ENCODE measurements at places on chromosomes 4 and X.

GRCh38 chr4:76896614-76897535 is 1.1 kb downstream of the SOWAHB start:
- DNase-seq = no peak

DNA sequence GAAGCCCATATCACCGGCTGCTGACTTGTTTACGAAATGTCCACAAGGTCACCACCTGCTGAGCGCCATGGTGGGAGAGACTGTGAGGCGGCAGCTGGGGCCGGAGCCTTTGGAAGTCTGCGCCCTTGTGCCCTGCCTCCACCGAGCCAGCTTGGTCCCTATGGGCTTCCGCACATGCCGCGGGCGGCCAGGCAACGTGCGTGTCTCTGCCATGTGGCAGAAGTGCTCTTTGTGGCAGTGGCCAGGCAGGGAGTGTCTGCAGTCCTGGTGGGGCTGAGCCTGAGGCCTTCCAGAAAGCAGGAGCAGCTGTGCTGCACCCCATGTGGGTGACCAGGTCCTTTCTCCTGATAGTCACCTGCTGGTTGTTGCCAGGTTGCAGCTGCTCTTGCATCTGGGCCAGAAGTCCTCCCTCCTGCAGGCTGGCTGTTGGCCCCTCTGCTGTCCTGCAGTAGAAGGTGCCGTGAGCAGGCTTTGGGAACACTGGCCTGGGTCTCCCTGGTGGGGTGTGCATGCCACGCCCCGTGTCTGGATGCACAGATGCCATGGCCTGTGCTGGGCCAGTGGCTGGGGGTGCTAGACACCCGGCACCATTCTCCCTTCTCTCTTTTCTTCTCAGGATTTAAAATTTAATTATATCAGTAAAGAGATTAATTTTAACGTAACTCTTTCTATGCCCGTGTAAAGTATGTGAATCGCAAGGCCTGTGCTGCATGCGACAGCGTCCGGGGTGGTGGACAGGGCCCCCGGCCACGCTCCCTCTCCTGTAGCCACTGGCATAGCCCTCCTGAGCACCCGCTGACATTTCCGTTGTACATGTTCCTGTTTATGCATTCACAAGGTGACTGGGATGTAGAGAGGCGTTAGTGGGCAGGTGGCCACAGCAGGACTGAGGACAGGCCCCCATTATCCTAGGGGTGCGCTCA is 8.7 kb upstream of the MSANTD1 start:
- no peak for DNase-seq

DNA sequence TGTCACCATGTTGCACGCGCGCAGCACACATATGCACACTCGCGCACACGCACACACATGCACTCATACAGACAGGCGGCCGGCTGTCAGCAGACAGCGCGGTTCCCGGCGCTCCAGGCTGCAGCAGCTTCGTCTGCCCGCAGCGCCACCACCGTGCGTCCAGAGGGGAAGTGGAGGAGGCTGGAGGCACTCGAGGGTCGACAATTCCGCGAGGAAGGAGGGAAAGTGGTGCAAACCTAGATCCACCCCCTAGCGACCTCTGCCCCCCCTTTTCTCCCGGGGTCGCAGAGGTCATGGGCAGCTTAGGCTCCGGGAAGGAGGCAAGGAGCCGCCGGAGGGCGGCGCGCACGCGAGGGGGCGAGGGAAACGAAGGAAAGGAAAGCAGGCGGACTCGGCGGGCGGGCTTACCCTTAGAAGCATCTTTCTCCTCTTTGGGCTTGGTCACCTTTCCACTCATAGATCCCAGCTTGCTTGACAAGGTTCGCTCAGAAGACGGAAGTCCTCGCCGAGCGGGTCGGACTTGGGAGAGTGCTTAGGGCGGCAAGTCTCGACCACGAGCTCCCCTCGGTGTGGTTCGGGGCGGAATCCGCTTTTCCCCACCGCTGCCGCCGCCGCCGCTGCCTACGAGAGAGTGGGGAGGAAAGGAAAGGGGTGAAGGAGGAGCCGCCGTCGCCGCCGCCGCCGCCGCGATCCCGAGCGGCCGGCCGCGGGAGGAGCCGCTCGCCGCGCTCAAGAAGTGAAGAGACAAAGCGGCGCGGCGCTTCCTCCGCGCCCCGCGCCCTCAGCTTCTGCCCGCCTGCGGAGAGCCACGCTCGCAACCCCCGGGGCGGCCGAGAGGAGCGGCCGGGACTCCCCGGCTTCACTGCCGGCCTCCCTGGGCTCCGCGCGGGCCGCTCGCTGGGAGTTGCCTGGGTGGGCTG is 326.6 kb upstream of the F9 start:
- DNase-seq = no peak

DNA sequence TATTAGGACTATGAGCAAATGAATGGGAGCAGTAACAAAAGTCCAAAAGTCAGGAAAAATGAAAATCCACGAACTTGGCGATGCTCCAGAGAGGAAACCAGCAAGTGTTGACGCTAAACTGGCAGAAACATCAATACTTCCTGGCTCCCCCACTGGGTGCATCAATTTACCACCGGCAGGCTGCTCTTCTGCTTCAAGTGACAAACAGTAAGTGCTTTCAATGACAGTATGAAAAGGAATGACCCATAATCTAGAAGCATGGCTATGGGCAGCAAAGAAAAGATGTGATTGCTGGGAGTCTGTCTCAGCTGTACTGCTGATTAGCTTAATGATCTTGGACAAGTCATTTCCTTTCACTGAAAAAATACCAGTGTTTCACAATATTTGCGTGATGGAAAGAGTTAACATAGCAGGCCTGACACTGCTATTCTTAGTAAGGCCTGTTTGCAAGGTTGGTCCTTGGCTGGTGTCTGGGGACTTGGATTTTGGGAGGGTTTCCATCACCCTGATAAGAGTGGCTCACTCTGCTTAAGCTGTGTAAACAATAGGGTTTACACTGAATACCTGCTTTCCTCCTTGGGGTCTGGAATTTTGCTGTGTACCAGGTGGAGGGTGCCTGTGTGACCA is 8.7 kb downstream of the ATP11C start:
- DNase-seq = no peak

DNA sequence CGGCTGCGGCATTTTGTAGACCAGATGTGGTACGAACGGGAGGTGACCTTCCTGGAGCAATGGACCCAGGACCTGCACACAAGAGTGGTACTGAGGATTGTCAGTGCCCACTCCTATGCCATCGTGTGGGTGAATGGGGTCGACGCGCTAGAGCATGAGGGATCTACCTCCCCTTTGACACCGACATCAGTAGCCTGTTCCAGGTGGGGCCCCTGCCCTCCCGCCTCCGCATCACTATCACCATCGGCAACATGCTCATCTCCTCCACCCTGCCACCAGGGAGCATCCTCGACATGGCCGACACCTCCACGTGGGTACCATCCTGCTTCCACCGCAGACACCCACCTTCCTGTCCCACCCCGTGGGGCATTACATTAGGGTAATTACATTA is 46.2 kb downstream of the SMARCA5 start:
- no peak for DNase-seq

- no peak for DNase-seq
These were observed 469.8 kb upstream of the CPEB2 start for GRCh38 chr4:14532436-14532835.

DNA sequence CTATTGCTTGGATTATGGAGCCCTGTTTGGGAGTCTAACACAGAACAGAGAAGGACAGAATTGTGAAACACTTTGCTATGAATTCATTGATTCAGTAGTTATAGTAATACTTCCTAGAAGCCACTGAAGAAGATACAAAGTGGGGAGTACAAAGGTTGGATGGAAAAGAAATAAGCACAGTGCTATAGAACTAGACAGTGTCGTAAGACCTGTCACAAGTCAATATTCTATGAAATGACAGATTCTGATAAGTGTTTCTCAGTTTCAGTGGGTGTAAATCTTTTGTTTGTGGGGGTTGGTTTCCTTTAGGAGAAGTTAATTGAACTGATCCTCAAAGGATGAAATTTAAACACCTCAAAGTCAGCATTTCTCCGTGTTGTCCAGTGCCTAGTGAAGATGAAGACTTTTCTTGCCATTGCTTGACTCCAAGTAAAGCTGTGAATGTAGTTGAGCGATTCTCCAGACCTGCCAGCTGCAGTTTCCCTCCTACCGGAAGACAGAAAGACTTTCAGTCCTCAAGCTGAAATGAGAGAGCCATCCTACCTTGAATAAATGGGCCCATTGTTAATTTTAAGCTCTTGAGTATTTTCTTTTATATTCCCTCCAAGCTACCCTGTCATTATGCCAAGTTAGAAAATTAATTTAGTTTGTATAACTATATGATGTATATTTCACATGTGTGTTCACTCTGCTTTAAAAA is 7.9 kb downstream of the PDLIM5 start:
- DNase-seq = no peak

- no peak for DNase-seq
These were observed 42.8 kb upstream of the CHRNA9 start for GRCh38 chr4:40292313-40292759.

DNA sequence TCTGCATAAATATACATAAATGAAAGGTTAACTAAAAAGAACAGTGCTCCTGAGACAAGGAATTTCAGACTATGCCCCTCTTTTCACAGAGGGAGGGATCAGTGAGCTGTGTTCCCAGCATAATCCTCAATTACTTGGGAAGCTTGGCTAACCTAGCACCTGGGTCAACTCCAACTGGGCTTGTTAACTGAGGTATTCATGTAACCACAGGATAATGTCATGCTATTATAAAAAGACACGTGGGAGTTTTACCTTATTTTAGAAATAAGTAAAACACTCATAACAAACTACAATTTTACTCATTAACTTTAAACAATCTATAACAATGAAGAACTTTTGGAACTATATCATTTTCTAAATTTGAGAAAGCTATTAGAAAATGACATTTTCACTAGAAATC is 48.6 kb downstream of the RPGR start:
- peak; percentile 10 for DNase-seq

- peak; percentile 19 for DNase-seq
These were observed 107.8 kb upstream of the CBLL2 start for GRCh38 chrX:22164770-22165388.

DNA sequence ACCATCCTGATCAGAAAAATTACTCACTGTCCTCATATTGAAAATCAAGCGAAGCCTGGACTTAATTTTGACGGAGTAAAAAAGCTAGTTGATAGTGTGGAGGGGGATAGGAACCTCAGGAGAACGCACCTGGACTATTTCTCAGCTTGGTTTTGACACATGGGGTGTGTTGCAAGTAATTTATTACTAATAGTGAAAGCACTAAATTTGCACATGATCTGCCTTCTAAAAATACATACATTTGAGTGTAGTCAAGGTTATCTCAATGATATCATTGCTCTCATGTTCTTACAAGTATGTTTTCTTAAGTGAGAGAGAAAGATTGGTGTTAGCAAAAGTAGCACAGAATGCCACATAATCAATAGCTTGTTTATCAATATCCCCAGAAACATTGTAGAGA is 29.5 kb downstream of the LRIT3 start:
- no peak for DNase-seq

DNA sequence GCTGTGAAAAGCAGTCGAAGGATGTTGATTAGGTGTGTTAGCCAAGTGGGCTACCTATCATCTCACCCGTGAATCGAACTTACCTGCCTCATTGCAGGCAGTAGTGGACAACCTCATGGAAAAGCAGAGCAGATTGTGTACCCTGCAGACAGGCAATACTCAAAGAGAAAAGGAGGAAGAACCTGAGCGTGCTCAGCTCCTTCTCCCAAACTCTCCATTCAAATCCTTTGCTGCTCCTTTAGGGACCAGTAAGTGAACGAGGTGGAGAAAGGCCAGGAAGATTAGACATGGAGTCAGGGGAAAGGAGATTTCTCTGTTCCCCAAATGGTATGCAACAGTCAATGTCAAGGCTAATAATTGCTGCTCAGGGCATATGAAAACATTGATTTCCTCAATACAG is 45.2 kb upstream of the ELF2 start:
- DNase-seq = no peak

DNA sequence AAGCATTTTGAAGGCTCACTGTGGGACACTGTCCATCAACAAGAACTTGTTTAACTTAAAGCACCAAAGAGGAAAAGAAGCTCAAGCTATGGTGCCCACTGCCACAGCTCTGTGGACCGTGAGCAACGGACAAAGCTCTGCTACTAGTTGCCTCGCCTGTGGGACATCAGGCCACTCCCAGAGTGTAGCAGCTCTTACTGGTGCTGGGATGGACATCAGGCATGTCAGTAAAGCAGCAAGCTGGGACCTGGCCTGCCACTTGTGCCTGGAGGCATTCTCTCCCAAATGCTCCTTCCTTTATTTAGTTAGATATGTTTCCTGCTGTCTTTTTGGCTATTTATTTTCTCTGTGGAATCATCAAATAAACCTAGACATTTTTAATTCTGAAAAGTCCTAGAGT is 46.7 kb downstream of the TMEM154 start:
- DNase-seq = no peak

- DNase-seq = no peak
These were observed 66.1 kb downstream of the SOWAHB start for GRCh38 chr4:76831711-76832373.

- DNase-seq = no peak
These were observed at the start of gene UBL4A for GRCh38 chrX:154486396-154487207. TSS of gene UBL4A (minus strand) at chrX:154486615. CDS start at chrX:154486584, 31 bp downstream.

DNA sequence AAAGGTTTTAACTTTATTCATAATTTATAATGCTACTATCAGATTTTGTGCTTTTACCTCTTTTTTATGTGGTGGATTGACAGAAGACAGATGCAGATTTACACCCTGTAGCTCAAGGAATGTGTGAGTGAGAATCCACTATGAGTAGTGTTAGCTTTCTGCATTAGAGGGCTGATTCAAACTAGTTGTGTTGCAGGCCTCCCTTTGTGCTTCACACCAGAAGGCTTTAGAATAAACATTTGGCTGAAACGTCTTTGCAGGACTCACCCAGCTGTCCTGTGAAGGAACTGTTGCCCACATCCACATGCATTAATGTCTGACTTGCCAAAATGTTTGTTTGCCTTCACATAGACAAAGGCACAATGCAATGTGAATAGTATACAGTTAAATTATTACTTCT is 127.0 kb downstream of the PCDH7 start:
- DNase-seq = no peak

DNA sequence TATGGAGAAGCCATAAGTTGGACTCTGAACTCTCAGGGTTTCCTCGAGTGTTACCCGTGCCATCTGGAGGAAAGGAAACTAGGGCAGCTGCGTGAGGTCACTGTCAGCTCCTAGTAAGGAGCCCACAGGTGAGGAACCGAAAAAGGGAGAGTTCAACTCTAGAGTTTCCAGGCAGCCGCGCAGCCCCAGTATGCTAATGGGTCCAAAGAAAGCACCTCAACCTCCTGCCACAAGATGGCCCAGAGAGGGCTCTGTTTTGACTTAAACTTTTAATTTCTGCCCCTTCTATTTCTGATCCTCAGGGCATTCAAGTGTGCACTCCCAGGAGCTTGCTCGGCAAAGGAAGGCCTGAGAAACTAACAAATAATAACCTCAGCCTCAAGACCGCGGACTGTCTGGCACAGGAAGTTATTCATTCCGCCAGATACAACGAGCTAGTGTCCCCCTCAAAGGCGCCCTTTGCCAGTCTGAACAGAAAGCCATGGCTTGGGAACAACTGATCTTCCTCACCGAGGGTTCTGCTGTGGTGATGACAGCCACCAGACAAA is 13.9 kb downstream of the SCARB2 start:
- DNase-seq = no peak

GRCh38 chr4:138242076-138242833 is at the start of gene SLC7A11:
TSS of gene SLC7A11 (minus strand) at chr4:138242349. CDS start at chr4:138242069, 280 bp downstream.
- peak; percentile 97 for DNase-seq

GRCh38 chrX:153560000-153560399 is 38.9 kb downstream of the CCNQ start:
- no peak for DNase-seq

GRCh38 chr4:41749631-41750039 is 1.1 kb upstream of the PHOX2B start:
- DNase-seq = no peak

Data from GM04503 (cell line).